ENCODE measurements at places on chromosomes 4 and X.

DNA sequence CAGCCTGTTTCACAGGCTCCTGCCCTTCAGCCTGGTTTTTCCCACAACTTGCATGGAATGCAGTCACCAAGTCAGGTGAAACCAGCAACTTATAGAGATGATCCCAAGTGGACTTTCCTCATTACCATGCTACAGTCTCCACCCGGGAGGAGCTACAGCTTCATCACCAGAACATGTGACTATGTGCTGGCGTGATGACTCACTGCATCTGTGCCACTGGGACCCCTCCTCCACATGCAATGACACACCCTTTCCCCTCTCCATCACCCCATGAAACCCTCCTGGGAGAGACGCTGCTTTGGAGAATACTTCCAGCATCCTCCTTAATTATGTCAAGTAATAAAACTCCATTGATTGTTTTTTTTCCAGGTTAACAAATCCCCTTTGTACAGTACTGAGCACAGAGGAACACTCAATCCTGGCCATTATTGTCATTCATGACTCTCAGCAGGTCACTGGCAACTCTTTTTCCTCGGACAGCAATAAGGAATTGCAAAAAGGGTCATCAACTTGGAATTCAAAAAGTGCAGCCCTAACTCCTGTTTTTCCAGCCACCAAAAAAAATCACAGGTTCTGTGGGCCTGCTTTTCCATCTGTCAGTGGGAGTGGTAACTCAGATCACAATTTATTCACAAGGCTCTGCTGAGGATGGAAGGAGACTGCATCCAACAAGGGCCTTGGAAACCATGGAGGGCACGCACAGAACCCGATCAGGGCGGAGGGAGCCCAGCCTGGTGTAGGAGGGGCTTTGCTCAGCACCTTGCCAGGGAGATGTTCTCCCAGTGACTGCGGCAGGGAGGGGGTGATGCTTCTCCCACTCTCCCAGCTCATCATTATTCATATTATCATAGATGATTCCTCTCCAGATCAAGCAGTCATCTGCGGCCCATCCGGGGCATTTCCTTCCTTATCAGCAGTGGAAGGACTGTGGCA, 17.4 kb downstream of the QDPR start:
- DNase-seq: no peak

DNA sequence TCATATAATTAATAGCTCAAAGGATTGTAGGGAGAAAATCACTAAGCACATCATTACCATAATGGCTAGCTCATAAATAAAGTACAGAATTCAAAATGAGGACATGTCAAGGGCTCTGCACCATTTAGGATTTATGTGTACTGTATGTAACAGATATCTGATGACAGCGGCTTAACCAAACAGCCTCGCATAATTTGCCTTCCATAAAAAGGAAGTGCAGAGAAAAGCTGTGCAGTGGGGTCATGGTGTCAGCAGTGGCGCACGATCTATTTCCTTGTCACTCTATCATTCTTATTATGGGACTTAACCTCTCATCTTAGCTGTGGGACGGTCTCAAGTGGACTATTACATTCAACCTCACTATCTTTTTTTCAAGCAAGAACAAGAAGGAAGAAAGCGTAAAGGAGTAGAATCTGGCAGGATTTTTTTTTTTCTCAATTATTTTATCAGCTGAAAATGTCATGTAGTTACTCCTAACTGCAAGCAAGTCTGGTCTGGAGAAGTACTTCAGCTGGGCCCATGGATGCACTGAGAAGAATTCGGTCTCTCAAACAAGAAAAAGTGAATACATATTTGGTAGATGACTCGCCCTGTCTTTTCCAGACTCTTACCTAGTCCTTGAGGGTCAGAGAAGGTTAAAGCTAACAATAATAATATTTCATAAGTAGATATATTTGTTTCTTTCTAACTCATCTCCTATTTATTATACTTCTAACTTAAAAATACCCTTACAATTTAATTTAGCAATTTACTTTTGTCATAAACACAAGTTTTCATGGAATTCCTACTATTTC, 94.6 kb downstream of the COX18 start:
- no peak for DNase-seq

DNA sequence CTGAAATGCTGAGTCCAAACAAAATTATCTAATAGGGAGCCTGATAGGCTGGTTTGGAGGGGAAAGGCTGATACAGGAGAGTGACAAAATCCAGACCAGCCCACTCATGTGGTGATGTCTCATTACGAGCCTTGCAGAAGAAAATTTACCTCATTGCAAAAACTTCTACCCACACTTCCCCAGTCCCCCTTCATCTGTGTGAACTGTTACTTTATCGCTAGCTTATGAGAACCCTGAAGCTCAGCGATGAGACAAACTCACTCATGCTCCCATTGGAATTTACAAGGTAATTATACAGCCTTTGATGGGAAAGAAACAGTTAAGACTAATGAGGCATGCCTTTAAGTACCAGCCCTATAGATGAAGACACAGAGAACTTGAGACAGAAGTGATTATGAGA, 76.1 kb downstream of the ARHGAP6 start:
- no peak for DNase-seq

DNA sequence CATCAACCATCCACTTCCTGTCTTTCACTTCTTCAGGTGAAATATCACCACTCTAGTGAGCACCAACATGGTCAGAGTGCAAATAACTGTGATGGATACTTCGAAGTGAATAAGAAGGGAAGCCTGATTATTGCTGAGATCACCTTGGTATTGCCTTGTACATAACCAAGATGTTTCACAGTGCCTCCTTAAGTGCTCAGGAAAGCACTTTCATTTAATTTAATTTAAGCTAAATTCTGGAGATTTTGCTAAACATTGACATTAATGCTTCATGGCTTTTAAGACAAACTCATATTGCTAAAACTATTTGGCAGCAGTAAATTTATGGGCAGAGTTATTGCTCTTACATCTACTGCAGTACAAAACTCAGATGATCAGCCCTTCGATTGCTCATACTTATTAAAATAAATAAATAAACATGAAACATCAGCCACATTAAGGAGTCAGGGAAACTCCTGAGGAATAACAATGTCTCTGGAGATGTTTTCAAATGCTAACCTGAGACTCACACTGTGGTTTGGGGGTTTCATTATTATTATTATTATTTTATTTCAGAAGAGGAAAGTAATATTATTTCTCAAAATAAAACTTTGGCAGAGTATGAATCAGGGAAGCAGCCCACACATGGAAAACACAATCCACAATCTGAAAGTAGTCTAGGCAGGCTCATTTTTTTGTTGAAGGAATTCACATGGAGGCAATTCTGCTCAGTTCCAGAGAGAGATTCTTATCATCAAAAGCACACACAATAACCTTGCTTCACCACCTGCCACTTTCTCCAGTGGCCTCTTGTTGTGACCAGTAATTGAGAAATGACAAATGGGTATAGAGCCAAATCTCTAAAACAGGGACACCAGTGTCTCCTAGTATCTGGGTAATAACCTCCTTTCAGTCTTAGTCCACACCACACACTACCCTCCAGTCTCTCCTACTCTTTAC, 344.2 kb downstream of the MAPK10 start:
- no peak for DNase-seq

DNA sequence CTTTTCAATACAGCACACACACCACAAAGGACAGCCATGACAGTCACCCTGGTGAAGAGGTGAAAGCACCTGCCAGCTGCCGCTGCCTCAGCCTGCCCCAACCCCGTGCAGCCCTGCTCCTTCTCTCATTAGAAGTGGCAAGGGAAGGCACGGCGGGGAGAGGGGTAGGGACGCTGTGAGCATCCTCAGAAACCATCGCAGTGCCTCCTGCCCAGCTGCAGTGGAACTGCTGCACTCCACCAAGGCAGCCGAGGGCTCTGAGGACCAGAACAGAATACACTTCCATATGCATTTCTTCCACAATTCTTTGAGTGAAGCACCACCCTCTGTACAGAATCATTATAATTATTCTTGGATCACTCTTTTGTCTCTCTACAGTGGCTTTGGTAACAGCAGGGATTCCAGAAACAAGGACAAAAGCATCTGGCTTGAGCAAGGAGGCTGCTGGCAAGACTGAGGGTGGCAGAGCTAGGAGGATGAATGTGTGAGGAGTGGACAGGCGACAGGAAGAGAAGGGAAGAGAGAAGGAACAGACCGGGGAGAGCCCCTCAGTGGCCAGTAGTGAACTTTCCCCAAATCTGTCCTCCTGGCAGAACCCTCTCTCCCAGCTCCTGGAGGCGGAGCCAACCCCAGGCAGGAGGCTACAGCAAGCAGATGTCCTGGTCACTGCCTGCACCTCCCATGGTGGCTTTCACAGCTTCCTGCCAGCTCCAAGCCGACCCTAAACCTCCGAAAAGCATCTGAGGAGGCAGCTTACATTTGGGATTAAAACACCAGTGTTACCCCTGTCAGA, 73.2 kb downstream of the MTNR1A start:
- DNase-seq: no peak

DNA sequence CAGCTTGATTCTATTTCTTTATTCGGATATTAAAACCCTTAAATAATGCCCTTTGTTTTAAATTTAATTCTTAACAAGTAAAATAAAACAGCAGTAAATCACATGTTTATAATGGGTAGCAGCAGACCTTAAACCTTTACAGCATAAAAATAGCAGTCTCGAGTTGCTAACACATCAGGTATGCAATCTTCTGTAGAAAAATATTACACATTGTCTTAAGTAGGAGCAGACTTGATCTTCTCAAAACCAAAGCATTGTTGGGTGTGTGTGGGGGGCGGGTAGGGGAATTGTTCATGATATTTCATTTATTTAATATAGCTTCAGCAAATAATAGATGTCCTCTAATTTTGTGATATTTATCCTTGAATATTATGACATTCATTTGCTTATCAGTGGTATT, 331.4 kb downstream of the PCDH7 start:
- DNase-seq: no peak

- no peak for DNase-seq
Measured at GRCh38 chrX:57445076-57445475, 146.7 kb upstream of the ZXDB start.

GRCh38 chr4:183392377-183392776, 52.1 kb upstream of the CDKN2AIP start:
- DNase-seq: no peak

- no peak for DNase-seq
Measured at GRCh38 chrX:97594646-97595224, 711.0 kb downstream of the RPA4 start.

- no peak for DNase-seq
Measured at GRCh38 chr4:17817027-17817426, 6.2 kb downstream of the NCAPG start.

DNA sequence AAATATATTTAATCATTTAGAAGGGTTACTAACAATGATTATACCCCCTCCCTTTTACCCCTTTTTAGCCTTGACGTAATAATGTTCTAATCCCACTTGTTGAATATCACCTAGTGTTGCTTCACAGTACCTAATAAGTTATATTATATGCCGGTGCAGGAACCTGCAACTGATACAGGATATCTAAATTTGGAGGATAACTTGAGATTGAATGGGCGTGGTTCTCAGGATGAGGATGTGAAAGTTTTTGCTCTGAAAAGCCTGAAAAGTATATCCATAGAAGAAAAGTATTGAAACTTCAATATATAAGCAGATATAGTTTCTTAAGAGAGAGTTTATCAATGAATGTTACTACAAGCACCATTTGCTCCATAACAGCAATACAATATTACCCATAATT, 59.8 kb downstream of the ZNF711 start:
- no peak for DNase-seq

DNA sequence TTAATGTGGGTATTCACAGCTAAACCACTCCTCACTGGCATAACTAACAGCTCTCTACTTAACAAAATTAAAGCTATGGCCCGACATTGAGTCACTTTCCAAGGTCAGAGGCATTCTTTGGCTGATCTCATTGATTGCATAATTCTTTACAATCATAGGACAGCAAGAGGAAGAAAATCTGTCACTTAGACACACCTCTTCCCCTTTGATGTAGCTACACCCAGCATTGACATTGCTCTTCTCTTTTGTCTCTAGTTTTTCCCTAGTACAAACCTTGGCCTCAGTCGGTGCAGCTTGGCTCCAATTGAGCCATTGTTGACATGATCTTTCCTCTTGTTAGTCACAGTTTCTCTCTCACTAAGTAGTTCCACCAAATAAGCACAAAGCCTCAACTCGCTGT, 313.3 kb upstream of the ACTRT1 start:
- no peak for DNase-seq

DNA sequence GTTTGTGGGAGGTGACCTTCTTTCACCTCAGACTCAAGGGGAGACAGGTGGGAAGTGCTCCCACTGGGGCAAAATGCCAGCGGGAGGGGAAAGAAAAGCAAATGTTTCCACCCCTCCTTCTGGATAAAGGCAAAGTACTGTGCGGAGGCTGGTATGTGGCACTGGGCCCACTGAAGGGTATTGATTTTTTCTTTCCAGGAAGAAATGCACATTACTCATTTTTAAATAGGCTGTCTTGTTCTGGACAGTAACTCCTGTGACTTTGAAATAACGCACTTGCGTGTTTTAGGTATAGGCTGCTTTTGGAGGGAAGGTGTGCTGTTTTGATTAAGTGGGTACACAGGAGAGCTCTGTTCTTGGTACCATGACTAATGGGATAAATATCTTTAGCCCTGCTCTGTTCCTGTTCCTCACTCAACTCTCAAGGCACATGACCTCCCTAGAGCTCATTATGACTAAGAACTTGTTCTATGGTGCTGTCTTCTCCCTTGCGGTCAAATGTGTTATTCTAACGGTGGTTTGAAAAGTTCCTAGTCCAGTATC, 40.7 kb upstream of the MBTPS2 start:
- no peak for DNase-seq

DNA sequence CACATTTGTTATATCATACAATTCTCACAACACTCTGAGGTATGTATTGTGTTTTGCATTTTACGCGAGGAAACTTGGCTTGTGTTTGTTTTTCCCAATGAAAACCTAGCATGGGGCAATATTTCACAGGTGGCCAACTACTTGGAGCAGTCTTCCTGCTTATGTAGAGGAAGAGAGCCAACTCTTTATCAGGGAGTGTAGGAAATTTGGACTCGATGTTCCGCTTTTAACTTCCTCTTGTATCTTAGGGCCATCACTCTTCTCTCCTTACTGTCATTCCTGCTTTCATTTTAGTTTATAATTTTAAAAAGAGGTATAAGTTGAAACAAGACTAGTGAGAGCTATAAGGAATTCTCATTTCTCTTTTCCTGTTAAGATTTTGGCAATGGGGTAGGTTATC, 107.7 kb upstream of the RPS6KA3 start:
- DNase-seq: no peak

DNA sequence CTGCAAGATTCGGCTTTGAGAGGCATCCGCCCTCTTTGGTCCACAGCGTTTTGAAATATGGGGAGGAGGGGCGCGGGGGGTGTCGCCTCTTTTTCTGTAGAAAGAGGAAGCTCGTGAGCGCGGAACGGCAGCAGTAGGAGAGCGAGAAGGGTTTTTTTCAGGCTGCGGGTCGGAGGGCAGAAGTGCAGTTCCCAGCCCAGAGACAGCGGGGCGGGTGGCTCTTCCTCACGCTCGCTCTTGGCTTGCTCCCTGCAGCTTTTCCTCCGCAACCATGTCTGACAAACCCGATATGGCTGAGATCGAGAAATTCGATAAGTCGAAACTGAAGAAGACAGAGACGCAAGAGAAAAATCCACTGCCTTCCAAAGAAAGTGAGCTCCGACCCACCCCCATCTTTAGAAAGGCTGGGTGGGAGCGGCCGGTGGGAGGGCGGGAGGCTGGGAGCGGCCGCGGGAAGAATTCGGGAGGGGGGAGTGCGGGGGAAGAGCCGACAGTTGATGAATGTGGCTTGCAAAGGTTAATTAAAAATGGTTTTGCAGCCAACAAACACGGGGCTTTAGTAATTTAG, 1.2 kb downstream of the TMSB4X start:
- DNase-seq: no peak
